Common myeloid progenitor, CD34-positive (primary cell): ENCODE measurements at places on chromosomes 5 and 9.

DNA sequence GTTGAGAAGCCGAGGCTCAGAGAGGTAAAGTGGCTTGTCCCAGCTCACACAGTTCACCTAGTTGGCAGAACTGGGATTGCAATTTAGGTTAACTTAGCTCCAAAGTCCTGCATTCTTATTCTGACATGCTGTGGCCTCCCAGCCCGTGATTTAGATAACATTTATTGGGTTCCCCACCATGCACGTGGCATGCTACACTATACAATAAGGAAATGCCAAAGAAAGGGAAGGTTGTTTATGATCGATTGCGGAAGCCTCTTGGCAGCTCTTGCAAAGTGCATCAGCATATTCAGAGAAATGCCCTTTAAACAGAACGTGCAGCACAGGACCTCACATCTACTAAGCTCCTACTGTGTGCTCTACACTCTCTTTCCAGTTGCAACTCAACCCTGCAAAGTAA lies 3.2 kb downstream of the NEURL1B start:
- no peak for DNase-seq

GRCh38 chr9:34218446-34218845 lies 39.6 kb downstream of the UBAP1 start:
- no peak for DNase-seq

DNA sequence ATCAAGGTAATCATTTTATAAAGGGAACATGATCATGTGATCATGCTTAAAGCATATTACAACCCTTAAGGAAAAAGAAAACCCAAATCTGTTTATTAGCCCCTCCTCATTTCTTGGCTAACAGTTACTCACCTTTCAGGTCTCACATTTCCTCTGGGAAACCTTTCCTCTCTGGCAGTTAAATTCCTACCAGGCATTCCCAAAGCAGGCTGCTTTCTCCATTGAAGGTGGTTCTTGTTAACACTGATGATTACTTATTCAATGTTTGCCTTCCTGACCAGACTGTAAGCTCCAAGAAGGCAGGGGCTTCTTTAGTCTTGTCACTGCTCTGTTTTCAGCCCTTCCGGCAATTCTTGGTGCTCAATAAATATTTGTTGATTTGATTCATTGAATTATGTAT lies 59.9 kb downstream of the PLK2 start:
- no peak for DNase-seq

DNA sequence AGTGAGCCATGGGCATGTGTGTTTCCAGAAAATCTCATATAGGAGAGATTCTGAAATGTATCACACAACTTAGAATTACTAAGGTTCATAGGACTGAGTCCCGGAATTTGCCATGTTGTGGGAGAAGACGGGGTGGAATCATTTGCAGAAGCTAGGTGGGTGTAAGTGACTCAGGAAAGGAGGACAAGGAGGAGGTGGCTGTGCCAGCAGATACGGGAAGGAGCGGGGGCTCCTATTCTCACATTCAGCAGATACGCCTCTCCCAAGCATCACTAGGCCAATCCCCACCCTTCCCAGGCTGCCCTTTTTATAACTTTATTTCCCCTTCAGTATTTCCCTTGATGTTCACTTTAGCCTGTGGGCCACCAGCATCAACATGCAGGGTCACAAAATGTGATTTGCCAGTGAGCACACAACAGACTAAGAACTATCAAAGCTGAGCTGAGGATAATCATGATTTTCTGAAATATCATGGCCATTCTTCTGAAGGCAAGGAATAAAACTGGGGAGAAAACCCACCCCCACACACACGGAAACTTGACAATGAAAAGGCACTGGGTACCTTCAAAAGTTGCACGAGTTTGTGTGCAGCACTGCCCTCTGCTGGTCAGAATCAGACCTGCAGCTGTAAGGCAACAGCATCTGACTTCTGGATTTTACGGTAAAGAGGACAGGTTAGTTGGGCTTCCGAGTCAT lies 133.2 kb downstream of the MTX3 start:
- DNase-seq: peak; percentile 56

DNA sequence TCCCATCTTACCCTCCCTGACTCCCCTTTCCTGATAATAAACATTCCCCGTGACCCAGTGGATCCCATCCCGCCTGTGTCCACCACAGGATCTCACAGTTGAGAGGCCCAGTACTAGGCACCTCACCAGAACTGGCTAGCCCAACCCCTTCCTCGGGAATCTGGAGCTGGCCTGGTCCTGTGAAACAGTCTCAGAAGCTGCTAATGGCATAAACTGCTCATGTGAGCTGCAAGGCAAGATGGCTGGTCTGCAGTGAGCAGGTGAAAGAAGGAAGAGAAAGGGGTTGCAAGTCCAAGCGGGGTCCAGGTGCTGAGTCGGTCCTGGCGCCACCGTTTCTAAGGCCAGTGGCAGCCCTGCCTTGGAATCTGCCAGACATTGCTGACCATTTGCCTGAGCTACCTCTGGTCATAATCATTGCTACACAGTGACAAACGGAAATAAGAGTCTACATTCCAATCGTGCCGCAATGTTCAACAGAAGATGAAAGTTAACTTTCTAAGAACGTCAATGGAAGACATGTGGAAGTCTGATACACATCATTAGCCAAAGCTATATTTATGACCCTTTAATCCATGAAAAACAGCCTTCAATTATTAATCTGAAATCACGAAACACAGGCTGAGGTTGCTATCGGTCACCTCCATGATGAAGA lies 33.7 kb downstream of the DNAH5 start:
- no peak for DNase-seq

DNA sequence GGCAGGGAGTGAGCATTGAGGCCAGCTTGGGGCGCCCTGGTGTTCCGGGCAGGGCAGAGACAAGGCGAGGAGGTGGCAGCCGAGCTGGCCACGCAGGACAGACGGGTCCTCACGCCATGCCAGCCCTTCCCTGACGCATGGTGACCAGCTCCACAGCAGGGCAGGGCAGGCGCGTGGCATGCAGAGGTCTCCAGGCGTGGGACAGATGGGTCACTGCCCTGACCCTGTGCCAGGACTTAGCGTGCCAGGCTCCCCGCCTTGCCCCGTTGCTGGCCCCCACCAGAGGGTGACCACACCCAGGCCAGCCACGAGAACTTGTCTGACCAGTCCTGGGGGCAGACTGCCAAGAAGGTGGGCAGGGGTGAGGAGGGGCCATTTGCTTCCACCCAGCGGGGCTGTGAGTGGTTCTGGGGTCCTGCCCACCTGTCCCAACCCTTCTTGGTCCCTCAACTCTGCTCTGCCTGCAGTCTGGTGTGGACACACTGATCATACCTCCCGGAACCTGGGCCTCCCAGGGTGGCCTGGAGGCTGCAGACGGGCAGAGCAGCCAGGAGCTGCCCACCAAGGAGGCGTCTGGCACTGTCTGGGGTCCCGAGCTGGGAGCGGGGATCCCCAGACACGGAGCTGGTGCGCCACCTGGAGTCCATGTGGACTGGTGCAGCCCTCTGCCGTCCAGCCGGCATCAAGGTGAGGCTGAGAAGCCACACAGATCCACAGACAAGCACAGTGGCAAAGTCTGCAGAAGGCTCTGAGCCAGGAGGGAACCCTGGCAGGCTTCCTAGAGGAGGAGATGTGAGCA lies at the start of gene RNF224:
Gene RNF224 (plus strand): TSS at position 449 of the 799 bp plus-strand sequence. CDS start 834 bp downstream, outside the sequence.
- peak; percentile 77 for DNase-seq

GRCh38 chr9:132798817-132799790 lies 79.0 kb downstream of the AK8 start:
- DNase-seq: peak; percentile 96

GRCh38 chr5:121962958-121963357 lies 1.2 kb downstream of the SRFBP1 start:
- DNase-seq: peak; percentile 26

- no peak for DNase-seq
Measured at GRCh38 chr5:89313044-89313443, 430.1 kb upstream of the MEF2C start.

- DNase-seq: no peak
Measured at GRCh38 chr5:143499480-143500114, 96.1 kb upstream of the NR3C1 start.

GRCh38 chr9:4891674-4892073 lies 93.4 kb upstream of the JAK2 start:
- DNase-seq: no peak

GRCh38 chr5:136781464-136781863 lies 416.1 kb upstream of the TRPC7 start:
- DNase-seq: no peak

GRCh38 chr9:115437418-115437817 lies 319.5 kb upstream of the TNC start:
- DNase-seq: no peak

GRCh38 chr9:133750982-133751649 lies 13.0 kb upstream of the SARDH start:
- no peak for DNase-seq

DNA sequence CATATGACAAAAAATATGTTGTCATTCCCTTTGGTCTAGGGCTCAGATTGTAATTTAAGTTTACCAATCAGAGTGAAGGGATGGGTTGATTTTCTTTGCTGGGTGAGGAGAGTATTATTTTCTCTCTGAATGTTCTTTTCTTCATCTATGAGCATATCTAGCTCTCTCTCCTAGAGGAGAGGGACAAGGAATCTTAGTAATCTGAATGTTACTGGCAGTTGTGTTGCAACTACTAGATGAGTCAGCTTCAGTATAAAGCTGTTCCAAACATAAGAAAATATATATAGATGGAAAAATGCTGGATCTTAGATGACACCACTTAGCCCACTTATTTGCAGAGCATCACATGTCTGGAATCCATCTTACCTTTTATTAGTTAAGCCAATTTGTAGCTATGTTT lies 259.3 kb downstream of the TUSC1 start:
- no peak for DNase-seq
